T-helper 1 cell (primary cell): ENCODE measurements at places on chromosomes 5 and 9.

DNA sequence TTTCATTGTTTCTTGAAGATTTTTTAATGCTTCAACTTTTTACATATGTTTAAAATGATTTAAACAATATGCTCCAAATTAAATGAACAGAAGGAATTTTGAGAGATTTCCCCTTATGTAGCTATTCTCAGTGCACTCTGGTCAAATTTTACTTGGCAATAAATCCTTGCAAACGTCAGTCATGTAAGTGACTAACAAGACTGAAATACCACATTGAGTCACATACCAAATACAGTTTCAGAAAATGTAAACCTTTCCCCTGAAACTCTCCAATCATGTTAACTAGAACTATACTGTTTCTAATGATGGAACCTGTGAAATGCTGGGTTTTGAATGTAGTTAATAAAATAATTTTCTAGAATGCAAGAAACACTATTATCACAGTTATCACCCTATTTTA is 29.6 kb downstream of the SAR1B start:
- DNase-seq: no peak

GRCh38 chr9:98533866-98534265 is 174.9 kb downstream of the GABBR2 start:
- DNase-seq: no peak

GRCh38 chr9:82302968-82303655 is 314.5 kb downstream of the SPATA31D1 start:
- DNase-seq: no peak

DNA sequence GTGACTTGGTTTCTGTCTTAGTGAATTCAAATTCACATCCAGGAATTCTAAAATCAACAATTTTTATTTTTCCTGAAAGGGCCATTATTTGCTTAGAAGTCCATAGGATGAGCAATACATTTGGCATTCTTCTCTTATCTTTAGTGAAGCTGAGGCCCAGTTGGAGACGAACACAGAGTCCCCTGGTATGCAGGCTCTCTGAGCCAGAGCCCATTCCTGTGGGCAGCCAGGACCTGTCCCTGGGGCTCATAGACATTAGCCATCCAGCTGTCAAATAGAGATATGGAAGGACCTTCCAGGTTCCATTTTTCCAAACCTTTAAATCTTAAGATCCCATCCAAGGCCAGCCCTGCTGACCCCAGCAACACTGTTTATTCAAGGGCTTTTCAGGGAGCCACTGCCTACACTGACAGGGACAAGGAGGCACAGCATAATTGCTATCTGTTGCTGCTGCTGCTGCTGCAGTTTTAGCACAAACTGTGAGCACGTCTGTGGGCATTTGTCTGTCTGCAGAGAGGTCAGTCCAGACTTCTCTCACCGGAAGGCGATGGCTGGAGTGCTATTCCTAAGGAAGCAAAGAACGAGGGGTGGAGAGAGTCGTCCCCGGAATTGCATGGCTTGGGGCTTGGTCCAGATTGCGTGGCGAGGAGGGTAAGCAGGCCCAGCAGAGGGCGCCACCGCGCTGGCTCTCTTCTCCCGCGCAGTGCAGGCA is 639.0 kb downstream of the CCDC171 start:
- DNase-seq: no peak

- no peak for DNase-seq
Observed at GRCh38 chr5:152084476-152084875, 159.8 kb upstream of the GLRA1 start.

DNA sequence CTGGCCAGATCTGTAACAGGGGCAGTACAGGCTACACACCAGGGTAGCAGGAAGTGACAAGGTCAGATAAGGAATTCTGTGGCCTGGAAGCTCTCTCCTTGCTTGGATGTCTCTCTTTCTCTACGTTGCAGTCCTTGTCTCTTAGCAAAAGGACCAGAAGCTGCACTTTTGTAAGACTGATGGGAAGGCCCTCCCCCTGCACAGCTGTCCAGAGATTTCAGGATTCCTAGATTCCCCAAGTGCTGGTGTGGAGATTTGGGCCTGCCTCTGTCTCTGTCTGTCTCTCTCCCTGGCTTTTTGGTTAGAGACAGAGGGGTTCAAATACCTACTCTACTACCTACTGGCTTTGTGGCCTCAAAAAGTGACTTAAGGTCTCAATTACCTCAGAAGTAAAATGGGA is 10.0 kb upstream of the CNTFR start:
- no peak for DNase-seq

DNA sequence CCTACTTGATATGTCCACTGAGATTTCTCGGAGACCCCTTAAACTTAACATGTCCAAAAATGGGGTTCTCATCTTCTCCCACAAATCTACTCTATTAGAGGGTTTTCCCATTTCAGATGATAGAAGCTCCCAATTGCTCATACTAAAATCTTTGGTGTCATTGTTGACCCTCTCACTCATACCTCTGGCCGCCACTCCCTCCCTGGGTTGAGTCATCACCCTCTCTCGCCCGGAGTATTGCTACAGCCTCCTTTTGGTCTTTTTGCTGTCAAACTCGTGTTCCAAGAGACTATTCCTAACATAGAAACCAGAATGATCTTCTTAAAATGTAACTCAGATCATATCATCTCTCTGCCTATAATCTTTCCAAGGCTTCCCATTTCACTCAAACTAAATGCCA is 91.0 kb upstream of the GNAQ start:
- DNase-seq: no peak

GRCh38 chr9:134056483-134057306 is 11.1 kb downstream of the BRD3 start:
- DNase-seq: no peak

DNA sequence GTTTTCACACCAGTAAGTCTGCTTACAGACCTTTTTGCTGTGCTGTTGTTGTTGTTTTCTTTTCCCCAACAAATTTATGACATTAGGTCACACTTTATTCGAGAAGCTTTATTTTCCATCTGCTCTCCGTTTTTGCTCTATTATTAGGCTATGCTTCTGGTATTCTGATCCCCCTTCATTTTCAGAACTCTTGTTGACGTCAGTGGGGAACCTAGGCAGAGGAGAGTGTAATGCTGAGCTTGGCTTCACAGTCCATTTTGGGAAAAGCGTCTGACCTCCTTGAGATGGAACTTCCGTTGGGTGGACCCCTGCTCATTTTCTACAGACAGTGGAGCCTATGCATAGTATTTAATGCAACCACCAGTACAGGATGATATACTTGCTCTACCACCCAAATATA is 387.9 kb upstream of the MEF2C start:
- DNase-seq: no peak

- DNase-seq: no peak
Observed at GRCh38 chr5:147751-148150, 43.5 kb upstream of the LRRC14B start.

DNA sequence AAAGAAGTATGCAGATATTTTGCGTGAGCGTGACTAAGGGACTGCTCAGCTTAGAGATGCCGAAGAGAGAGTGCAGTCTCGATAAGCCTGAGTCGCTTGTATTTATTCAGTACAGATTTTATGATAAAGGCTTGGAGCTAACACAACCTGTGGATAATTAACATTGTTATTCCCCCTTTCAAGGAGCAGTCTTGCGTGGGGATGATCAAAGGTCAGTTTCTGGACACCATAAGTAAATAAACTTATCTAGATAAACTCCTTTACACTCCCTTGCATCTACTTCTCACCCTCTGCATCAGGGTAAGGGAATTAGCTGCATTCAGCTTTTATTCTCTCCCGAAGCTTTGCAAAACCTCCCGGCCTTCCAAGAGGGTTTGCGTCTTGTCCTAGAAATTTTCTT is 357.8 kb upstream of the ST8SIA4 start:
- DNase-seq: no peak

GRCh38 chr5:133384120-133384855 is 228.1 kb downstream of the FSTL4 start:
- DNase-seq: no peak

DNA sequence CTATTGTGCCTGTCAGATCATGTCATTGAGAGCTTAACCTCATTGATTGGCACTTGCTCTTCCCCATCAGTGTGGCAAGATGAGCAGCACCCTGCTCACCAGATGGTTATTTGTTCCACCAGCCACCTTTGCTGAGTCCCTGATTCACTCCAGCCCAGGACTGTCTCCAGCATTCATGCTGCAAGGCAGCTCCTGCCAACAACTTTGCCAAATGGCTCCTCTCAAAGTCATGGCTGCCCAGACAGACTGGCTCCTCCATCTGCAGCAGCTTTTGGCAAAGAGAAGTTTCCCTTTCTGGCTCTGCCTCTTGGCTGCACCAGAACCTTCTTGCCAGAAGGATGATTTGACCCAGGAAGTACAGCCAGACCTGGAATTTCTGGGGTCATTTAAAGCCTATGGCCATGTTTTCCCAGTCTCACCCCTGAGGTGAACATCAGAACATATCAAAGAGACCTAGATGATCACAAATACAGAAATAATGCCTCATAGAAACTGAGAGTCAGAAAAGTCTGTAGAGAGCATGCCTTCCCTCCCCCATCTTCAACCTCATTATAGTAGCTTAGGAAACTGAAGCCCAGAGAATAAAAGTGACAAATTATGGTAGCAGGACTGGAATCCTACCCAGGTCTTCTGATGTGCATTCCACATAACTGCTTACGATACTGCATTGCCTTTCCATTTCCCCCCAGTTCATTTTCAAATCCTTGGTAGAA is 10.4 kb downstream of the PPP2R2B start:
- DNase-seq: no peak
